ENCODE measurements at places on chromosomes 7 and 10.

GRCh38 chr10:76874896-76875295, 762.7 kb downstream of the KCNMA1 start:
- no peak for DNase-seq

GRCh38 chr10:4082861-4083260, 297.9 kb upstream of the KLF6 start:
- no peak for DNase-seq

- no peak for DNase-seq
Observed at GRCh38 chr10:108791794-108792474, 1131.4 kb downstream of the XPNPEP1 start.

- DNase-seq = no peak
Observed at GRCh38 chr7:151625606-151626005, 105.9 kb upstream of the RHEB start.

- DNase-seq = peak; percentile 73
Observed at GRCh38 chr10:102352066-102352715, 43.3 kb upstream of the NFKB2 start.

DNA sequence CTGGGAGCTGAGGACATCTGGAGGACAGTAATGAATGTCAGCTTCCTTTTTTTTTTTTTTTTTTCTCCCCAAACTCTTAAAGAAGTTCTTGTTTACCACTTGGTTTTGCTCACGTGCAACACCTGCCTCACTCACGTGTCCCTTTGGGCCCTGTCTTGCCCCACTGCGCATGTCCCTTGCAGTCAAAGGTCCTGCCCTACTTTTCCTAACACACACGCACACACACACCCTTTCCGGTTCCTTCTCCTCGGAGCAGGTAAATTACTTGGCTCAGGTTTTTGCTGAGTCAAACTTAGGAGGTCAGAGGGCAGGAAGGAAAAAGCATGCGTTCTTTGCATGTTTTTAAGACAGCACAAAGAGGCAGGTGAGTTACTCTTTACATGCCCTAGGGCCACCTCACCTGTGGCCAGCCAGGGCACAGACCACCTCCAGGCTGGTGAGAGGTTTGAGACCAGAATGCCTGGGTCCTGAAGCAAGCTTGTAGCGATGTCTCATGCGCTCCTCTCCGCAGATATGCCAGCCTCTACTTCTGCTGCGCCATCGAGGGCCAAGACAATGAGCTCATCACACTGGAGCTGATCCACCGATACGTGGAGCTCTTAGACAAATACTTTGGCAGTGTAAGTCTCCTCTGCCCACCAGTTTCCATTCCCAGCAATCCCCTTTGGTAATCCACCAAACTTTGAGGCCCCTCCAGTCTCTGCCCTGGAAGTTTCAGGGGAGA, 2.8 kb downstream of the AP1S1 start:
- DNase-seq = no peak

DNA sequence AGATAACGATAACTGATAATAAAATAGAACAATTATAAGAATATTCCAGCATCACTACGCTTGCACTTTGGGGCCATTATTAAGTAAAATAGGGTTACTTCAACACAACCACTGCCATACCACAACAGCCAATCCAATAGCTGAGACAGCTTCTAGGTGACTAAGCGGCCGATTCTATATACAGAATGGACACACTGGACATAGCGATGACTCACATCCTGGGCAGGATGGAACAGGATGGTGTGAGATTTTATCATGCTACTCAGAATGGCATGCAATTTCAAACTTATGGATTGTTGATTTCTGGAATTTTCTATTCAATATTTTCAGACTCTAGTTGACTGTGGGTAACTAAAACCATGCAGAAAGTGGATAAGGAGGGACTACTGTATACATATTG, 920.9 kb downstream of the LRMDA start:
- no peak for DNase-seq

DNA sequence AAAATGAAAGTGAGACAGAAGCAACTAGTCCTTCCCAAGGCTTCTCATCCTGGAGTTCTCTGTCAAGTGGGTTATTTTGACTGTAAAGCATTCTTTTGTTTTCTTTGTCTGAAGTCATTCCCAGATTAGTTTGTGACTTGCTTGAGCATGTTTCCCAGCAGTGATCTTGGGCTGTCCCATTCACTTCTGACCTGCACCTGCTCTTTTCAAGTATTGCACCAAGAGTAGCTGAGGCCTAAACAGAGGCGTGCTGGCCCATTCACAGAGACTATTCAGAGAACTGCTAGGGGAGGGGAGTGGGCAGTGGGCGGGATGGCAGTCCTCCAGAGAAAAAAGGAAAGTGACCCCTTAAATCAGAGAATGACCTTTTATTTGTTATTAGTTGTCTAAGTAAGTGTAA, 61.3 kb downstream of the CACNA2D1 start:
- DNase-seq = no peak

DNA sequence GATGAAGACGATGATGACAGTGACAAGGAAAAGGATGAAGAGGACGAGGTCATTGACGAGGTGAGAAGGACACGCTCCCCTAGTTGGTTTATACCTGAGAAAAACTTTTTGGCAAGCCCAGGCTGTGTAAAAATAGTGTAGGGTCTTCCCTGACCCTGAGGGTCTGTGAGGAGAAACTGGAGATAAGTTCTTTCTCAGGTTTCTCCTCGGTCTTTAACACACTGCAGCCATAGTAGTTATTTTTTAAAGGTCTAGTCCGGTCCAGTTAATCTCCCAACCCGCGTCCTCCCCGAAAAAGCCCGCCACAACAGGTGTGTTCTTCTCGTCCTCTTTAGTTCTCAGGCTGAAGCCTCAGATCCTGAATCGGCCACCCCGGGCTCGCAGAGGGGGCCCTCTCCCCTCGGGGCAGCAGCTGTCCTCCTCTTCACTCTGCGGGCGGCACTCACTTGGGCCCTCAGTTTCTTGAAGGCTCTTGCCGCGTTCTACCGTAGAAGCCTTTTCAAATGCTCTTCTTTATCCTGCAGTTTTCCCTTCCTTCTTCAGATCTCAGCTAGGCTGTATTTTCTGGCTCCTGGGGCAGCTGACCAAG, 411 bp downstream of the BCCIP start:
- no peak for DNase-seq

GRCh38 chr10:91550021-91550420, 82.8 kb downstream of the PPP1R3C start:
- no peak for DNase-seq

GRCh38 chr10:6385665-6386064, 182.9 kb downstream of the PFKFB3 start:
- DNase-seq = no peak

- no peak for DNase-seq
Observed at GRCh38 chr10:93597075-93597599, 3.9 kb downstream of the RBP4 start.

- DNase-seq = peak; percentile 57
Observed at GRCh38 chr7:85041605-85042216, 145.1 kb downstream of the SEMA3D start.

Measured in cerebellar cortex (tissue), 1 donor.